ENCODE measurements at places on chromosomes 2 and 18. TPM values are rescaled to one million over a fixed set of nuclear protein-coding genes. Genes with fewer than 3 reads are reported as not detected.

Gene IL1RN
- not detected for total RNA-seq

GRCh38 chr2:10947446-10948187, 35.9 kb downstream of the KCNF1 start:
- DNase-seq, result no peak

DNA sequence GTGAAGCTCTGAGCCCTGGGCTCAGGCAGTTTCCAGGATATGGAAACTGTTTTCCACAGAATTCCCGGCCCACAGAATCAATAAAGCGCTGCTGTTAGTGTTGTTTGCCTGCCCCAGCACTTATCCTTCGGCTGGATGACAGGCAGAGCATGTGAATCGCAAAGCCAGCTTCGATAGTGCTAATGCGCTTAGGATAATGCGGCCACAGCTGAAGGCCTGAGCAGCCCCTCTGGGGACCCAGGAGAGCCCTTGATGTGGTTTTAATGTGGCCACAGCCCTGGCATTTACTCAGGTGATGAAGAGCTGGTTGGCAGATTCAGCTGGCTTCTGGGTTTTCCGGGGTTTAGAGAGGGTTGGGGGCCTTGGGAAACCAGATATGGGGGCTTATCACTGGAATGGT, 23.7 kb downstream of the PCARE start:
- no peak for DNase-seq

Gene EFR3B
- 0.19 TPM for total RNA-seq

Gene CDH2
- total RNA-seq, result 32.5 TPM

Gene CTNNA2
- total RNA-seq, result 0.39 TPM

DNA sequence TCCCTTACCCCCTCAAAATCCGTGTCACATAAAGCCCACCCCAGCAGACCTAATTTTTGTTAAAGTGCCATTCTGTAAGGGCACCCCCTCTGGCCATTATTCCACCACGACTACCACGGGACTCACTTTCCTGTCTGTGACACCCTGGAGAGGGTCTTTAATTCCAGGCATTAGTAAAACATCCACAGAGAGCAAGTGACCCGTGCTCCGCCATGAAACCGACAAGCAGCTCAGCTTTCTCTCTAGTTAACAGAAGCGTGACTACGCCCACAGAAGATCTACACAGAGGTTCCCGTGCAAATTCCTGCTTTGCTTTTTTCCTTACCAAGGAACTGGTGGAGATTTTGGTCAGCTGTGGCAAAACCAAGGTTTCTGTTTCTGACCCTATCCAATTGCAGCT, 4.4 kb downstream of the SIGLEC15 start:
- DNase-seq, result no peak

GRCh38 chr2:168255103-168255502, 7.7 kb upstream of the STK39 start:
- no peak for DNase-seq

All from H4 (cell line).